ENCODE measurements at places on chromosomes 5 and 9.

DNA sequence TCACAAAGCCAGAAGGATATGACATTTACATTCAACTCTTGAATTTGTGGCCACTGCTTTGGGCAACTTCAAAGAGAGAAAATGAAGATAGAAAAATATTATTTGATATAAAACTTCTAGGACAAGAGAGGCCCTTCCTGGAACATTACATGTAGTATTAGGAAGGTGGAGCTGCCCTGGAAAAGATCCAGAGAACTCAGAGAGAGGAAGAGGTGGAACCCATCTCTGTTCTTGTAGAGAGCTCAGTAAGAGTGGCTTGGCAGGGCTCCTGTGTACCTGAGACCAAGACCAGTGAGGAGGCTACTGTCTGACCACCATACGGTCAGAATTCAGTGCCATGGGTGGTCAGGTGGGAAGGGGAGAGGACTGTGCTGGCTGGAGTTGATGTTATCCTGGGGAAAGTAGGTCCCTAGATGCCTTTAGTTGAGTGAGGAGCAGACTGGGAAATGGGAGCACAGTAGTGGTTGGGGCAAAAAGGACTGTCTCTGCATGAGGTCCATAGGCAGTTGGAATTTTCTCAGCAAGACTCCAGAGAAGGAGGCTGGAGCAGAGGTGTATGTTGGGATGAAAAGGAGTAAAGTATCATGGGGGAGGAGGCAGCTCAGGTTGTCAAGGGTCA is 7.6 kb downstream of the TGFBI start:
- DNase-seq: no peak

DNA sequence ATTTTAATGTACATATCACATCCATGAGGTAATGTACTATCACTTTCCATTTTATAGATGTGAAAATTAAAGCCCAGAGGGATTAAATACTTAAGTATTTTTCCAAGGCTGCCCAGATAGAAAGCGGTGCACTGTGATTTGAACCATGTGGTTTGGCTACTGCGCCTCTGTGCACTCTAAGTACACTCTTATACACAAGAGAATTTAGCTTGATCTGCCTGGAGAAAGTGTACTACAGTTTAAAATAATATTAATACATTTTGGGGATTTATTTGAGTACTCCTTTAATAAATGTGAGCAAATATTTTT is 360.4 kb upstream of the ACTBL2 start:
- no peak for DNase-seq

GRCh38 chr9:8871796-8872445 is 1072.3 kb upstream of the DMAC1 start:
- no peak for DNase-seq

DNA sequence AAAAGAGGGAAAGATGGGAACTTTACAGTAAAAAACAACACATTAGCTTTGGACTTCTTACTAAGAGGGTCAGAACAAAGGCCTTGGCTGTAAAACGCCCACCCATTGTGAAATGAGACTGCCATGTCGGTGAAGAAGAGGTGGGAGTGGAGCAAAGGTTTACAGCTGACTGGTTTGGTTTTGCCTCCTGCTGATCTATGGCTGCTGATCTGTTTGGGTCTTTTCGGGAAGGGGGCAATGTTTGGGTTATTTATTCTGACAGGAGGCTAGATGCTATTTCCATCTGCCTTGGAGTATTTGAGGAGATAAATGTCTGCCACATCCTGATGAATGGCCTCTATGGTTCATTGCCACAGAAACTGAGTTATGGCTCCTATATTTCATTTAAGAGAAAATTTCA is 408.7 kb downstream of the TLE4 start:
- DNase-seq: no peak

DNA sequence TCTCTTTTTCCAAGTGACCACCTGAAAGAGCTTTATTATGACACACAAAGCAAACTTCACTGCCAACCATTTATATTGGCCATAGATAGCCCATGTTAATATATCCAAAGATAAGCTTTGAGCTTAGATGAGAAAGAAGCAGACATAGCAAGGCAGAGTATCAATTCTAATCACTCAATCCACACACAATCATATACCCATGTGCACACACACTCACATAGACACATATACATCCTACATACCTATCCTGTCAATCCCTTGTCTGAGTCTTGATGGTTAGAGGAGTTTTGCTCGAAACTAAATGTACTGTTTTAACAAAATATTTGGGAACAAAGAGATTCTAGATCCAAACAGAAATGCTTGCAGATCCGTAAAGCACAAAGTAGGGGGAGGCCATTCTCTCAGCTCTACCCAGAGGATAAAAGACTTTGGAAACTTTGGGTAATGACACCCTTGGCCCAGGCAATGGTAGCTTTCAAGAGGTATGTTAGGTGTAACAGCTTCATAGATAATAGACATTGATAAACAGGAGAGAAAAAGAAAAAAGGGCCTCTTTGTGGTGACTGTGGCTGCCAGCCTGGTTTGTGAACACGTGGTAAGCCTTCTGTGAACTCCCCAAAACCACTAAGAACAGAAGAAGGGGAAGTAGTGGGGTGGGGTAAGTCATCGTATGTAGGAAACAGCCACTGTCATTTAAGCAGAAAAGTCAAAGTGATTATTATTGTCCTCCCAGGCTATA is 121.6 kb downstream of the TLR4 start:
- DNase-seq: no peak

- DNase-seq: no peak
Measured at GRCh38 chr9:77024776-77025545, 5.5 kb downstream of the FOXB2 start.

GRCh38 chr9:110602281-110602680 is 22.7 kb upstream of the SVEP1 start:
- DNase-seq: no peak

DNA sequence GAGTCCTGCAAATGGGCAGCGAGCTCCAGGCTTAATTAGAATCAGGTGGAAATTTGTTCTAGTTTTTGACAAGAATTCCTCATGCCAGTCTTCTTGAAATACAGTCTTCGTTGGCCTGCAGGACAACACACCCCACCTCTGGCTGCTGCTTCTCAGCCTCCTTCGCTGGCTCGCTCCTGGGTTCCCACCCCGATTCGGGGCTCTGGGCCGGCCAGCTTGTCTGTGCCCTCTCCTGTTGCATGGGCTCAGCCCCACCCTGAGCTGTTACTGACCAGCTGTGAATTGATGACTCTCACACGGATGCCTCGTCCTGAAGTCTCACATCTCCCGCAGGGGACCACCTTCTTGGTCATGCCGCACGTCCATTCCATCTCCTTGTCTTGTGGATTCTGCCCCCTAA is 21.0 kb downstream of the PSD2 start:
- no peak for DNase-seq

- no peak for DNase-seq
Measured at GRCh38 chr5:6135977-6136376, 242.4 kb downstream of the MED10 start.

DNA sequence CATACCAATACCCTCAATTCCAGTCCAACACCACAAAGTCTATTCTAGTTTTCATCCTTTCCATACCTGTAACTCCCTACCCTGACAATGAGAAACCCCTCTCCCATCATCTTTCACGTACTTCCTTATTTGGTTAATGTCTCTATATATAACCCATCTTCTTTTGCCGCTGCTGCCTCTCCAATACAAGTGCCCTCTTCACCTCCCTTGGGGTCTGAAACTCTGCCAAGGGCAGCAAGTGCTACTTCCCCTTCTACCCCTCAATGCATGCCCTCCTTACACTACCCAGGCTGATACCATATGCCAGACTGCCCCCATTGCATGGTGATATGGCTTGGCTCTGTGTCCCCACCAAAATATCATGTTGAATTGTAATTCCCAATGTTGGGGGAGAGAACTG is 24.4 kb upstream of the SMIM15 start:
- no peak for DNase-seq

DNA sequence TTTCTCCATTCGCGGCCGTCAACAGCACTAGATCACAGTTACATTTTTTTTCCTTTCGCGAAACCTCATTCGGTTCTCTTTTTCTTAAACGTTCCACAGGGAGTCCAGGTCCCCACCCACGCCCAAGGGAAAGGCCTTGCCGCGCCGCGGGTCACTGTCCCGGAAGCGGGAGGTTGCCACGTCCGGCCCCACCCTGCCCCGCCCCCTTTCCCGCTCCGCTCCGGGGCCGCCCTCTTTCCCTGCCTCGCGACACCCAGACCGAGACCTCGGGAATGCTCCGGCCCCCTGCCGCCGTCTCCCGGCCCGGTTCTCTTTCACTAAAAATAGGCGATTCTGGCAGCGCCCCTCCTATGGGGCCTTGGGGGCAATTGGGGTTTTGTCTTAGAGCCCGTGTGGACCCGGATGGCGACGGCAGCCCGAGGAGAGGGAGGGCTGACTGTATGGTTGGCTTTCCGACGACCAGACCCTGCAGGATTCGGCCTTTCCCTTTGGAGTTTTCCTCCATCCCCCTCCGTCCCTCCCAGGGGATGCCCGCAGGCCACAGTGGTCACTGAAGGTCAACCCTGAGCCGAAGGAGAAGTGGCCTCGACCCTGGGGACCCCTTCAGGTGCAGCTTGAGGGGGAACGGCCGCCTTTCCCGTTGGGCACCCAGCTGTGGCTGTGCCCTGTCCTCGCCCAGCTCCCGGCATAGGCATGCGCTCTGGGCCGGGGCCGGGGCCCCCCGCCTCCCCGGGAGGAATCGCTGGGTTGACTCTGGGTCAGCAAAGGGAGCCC is 2.8 kb upstream of the RACK1 start:
- peak; percentile 67 for DNase-seq

DNA sequence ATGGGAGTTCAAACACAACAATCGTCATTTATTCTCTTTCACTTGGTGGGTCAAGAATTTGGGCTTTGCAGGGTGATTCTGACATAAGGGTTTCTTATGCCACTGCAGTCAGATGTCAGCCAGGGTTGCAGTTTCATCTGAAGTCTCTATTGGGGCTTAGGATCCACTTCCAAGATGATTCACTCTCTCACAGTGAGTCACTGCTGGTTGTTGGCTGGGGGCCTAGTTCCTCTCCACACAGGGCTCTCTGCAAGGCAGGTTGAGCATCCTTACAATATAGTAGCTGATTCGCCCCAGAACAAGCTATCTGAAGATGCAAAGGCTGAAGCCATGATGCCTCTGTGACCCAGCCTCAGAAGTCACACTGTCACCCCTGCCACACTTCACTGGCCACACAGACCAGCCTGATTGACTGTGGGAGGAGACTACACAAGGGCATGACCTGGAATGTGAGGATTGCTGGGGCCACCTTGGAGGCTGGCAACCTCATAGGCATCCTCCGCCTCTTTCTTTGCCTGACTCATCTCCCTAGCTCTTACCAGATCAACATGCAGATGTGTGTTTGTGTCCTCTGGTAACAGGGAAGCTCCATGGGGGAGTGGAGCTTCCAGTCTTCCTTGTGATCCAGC is 4.5 kb upstream of the CARD19 start:
- no peak for DNase-seq

GRCh38 chr5:88824141-88824540 is 58.8 kb downstream of the MEF2C start:
- no peak for DNase-seq
